ENCODE measurements at places on chromosomes 3 and 15.
A peak's percentile ranks its signal among the peaks of the same experiment; 100 is the strongest.

- no peak for DNase-seq
Measured at GRCh38 chr15:29573197-29573838, 248.9 kb downstream of the TJP1 start.

- no peak for DNase-seq
Measured at GRCh38 chr15:37094915-37095711, 5.2 kb downstream of the MEIS2 start.

DNA sequence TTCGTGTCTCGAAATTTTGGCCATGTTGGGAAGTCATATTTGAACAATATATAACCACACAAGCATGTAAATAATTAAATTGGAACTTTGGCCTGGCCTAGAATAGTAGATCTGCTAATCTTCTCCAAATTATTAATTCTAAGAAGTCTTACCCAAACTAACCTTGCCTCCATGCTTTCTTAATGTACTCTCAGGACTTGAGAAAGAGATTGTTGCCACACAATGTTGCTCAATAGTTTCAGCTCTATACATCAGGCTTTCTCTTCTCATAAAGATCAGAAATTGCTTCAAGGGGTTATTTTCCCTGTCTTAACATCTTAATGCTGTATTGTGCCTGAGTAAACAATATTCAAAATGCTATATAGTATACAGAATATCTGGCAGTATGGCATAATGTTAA is 202.7 kb upstream of the LRIG1 start:
- DNase-seq = no peak

- DNase-seq = no peak
Measured at GRCh38 chr15:33908406-33908805, 59.9 kb upstream of the CHRM5 start.

DNA sequence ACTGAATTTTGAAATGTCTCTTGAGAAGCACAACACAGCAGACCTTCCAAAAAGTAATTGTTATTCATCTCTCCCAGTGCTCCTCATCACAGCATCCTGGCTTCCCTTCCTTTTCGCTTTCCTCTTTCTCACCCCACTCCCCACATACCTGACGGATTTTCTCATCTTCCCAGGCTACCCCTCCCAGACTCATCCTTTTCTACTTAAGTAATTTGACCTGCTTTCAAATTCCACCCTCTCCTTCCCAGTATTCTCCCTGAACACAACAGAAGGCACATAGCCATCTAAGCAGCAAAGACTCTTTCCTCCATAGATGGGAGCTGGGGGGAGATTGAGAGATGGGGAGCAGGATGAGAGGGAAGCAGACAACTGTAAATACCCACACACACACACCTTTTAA is 187.1 kb upstream of the STT3B start:
- DNase-seq = no peak

DNA sequence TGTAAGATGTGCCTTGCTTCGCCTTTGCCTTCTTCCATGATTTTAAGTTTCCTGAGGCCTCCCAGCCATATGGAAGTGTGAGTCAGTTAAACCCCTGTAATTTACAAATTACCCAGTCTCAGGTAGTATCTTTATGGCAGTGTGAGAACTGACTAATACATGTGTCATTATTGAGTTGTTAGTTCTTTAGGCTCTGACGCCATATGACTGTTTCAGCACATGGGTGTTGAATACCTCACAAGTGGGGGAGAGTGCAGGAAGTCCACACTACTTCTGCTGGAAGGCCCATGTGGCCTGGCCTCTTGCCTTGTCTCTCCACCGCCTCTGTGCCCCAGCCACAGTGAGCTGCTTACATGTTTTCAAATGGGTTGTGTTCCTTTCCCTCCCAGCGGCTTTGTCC is 28.5 kb downstream of the MFSD1 start:
- DNase-seq = no peak

- no peak for DNase-seq
Measured at GRCh38 chr3:25592510-25592968, 72.2 kb downstream of the TOP2B start.

DNA sequence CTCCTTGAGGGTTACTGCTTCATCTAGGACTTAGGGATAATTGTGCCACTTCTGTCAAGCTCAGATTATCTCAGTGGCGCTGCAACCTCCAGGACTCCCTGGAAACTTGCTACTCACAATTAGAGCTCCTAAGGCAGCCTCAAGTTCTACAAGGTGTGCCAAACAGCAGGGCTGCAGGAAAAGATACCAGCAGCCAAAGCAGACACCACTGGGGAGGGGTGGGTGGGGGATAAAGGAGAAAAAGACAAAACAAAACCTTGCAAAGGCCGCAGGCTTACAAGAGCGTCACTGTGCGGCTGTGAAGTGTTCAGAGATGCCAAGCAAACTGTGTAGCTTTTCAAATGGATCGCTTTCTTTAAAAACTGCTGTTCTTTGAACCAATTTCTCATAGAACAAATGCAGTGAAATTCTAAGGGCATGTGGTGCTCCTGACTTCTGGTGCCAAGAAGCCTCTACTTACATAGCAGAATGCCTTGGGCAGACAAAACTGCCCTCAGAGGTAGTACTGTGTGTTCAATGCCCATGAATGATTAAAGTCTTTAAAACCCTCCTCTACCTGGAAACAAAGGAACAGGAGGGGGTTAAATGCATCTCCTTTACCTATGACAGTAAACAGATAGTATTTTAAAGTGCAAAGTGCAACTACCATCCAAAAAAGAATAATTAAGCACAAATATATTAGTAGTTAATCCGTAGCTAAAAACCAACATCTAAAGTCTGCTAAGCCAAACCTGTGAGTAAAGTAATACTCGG is 353.4 kb downstream of the FOXP1 start:
- no peak for DNase-seq

DNA sequence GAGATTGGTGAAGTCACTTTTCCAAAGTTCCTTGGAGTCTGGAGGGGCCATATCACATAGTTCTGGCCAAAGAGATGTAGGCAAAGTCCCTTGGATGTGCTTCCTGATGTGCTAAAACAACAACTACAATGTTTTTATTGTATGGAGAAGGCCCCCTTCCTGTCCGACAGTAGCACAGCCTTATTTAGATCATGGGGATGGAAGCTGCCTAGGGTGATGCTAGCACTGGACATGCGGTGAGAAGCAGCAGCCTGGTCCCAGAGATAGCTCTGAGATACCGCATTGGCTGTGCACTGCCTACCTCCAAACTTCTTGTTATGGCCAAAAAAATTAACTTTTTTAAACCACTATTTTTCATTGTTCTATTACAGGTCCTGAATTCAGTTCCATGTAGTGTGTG is 137.6 kb downstream of the AQP9 start:
- DNase-seq = no peak

- DNase-seq = no peak
Measured at GRCh38 chr15:39919411-39919747, 687 bp downstream of the GPR176 start.

DNA sequence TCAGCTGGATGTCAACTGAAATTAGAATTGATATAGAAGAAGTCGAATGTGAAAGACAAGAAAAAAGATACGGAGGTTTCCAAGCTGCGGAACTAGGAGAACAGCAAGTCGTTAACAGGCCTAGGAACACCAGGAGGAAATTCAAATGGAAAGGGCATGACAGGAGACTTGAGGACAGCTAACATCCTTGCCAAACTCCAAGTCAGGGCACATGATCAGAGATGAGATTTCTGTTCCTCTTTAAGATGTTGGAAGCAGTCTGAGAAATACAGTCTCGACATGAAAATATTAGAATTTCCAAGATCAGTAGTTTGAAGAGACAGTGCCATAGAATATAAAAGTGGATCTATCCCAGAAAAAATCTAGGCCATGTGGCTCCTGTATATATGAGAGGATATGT is 5.0 kb downstream of the MYO5A start:
- DNase-seq = no peak

GRCh38 chr3:159971311-159971710 is 17.3 kb upstream of the IL12A start:
- no peak for DNase-seq

DNA sequence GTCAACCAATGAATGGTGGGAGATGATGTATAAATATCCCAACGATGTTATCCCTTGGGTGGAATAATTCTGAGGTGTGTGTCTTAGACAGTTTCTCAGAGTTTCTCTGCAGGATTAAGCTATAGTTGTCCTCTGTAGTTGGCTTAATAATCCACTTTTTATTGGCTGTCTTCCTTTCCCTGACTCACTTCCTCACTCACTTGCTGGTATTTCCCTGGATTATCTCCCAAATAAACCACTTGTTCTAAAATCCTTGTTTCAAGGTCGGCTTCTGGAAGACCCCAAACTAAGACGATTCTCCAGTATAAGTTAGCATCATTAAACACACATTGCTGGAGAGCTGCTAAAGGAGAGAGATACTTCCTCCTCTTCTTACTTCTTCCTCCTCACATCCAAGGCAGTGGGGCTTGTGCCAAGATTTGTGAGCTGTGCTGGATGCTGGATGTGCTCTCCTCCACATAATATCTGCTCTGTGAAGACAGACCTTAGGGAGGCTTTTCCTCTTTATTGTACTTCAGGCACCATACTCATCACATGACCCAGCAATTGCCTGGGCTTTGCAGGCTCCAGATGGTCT is 22.5 kb upstream of the ROPN1 start:
- DNase-seq = no peak

DNA sequence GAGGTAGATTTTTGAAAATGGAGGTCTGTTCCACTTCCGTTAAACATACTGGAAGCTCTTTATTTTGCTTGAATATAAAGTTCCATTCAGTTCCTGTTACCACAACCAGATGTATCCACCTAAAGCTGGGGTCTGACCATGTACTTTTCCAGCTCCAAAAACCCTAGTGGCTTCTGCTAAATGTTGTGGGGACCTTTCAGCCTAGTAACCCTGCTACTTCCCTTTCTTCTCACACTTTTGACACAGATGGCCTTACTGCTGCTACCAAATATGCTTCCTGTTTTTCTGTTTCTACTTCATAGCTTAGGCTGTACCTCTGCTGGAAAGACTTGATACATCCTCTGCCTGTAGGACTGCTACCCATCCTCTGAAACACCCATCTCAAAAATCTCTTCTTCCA is 87.8 kb downstream of the COL6A6 start:
- DNase-seq = no peak

GRCh38 chr15:40941528-40942336 is 11.5 kb upstream of the CHAC1 start:
- DNase-seq = peak; percentile 95

- DNase-seq = no peak
Measured at GRCh38 chr3:111784001-111784400, 75.1 kb upstream of the PHLDB2 start.
